A549 treated with Hydrocortisone at 1 μM for 4 hours (cell line): ENCODE measurements at places on chromosomes 1 and 21. TPM values are rescaled to one million over a fixed set of nuclear protein-coding genes. Genes with fewer than 3 reads are reported as not detected.

MLLT11 gene
- total RNA-seq, result 12.6 to 16.9 TPM (median 15.3 TPM) in 5 replicates

AMPD1 gene
- total RNA-seq, result not detected in 5 replicates

CLCNKA gene
- 0.03 to 0.06 TPM (median 0.06 TPM) in 3 of 5 replicates, not detected in the others for total RNA-seq

GPR25 gene
- not detected in 5 replicates for total RNA-seq

SPATA21 gene
- total RNA-seq, result 0.05 to 0.14 TPM (median 0.05 TPM) in 4 of 5 replicates, not detected in the other

TPTE gene
- not detected in 5 replicates for total RNA-seq

MYBPH gene
- total RNA-seq, result not detected in 5 replicates

DNAJC28 gene
- total RNA-seq, result 0.16 to 0.48 TPM (median 0.38 TPM) in 5 replicates

FAM177B gene
- total RNA-seq, result not detected in 5 replicates

CNTN2 gene
- 0.02 to 0.05 TPM in 2 of 5 replicates, not detected in the others for total RNA-seq

GJC2 gene
- 0.29 to 0.51 TPM (median 0.39 TPM) in 5 replicates for total RNA-seq
